ENCODE measurements at places on chromosomes 4 and X.

GRCh38 chrX:38811515-38812243, 10.4 kb downstream of the MID1IP1 start:
- no peak for DNase-seq

- no peak for DNase-seq
Measured at GRCh38 chr4:16977081-16977480, 78.6 kb upstream of the LDB2 start.

GRCh38 chr4:138938366-138938690, 77.3 kb upstream of the NOCT start:
- no peak for DNase-seq

- no peak for DNase-seq
Measured at GRCh38 chr4:90718931-90719330, 591.7 kb downstream of the CCSER1 start.

GRCh38 chr4:1852904-1853623, 2.9 kb downstream of the LETM1 start:
- DNase-seq = no peak

Data from MG63 (cell line).